ENCODE measurements at places on chromosomes 1 and 21.

DNA sequence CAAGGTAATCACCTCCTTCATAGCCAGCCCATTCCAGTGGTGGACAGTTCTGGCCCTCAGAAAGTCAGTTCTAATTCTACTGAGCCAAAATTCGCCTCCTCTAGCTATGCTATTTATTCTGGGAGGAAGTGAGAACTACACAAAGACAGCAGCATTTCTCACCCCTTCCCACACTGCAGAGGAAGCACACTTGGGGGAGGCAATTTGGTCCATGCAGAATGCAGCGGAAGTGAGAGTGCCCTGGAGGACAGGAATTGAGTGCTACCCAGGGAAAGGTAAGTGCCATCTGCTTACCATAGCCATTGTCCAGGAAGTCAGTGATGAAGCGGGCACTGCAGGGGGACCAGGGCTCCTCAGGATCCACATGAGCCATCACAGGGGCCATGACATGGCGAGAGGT lies 3.7 kb downstream of the ADAMTS4 start:
- no peak for DNase-seq

DNA sequence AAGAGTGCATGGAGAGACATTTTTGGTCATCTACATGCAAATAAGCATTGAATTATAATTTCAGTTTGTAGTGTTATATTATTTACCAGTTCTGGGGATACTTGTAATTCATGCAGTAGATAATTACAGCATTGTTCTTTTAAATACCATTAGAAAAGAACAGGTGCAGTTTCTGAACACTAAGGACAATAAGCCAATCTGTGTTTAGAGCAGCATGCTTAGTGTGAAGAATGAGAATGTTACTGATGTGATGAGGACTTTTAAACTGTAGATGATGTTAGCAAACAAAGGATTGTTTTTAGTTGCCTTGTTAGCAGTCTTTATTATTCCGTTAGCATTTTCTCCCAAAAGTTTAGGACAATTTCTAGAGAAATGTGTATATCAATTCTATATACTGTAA lies 348.3 kb downstream of the BRINP3 start:
- DNase-seq = no peak

DNA sequence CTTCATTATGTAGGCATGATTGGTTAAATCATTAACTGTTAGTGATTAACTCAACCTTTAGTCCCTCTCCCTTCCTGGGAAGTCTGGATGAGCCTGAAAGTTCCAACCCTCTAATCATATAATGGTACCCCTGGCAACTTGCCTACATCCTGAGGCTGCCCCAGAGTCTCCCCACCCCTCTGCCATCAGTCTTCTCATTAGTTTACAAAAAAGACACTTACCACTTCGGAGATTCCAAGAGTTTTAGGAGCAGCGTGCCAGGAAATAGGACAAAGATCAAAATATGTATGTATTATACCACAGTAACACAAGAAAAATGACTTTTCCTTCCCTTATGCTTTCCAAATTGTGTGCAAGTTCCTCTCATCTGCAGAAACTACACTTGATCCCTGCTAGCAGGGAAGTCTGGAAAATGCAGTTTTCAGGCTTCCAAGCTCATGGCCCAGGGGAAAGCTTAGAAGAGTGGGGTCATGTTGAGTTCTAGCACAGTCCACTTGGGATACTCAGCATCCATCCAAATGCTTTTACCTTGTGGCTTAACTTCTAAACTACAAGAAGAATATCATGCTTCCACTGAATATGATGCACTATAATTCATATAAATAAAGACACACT lies 64.6 kb upstream of the PPIH start:
- DNase-seq = no peak

- DNase-seq = no peak
These were observed 69.9 kb downstream of the ZC3H11B start for GRCh38 chr1:219542828-219543518.

DNA sequence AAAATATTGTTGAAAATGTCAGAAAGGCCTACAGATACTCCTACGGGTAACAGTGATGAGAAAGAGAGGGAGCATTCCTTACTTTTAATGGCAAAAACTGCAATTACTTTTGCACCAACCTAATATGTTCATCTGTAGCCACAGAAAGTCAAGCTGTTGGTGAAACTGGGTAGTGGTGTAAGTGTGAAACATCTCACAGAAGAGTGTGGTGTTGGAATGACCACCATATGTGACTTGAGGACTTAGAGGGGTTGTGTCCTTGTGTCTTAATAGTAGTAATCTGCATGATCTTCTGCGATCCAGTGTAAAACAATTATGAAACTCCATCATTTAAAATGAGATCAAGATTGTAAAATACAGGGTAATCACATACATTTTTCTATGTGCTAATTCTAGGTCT lies 320.7 kb downstream of the ADGRL2 start:
- no peak for DNase-seq

- peak; percentile 71 for DNase-seq
These were observed 485 bp downstream of the SIPA1L2 start for GRCh38 chr1:232629250-232630046.

DNA sequence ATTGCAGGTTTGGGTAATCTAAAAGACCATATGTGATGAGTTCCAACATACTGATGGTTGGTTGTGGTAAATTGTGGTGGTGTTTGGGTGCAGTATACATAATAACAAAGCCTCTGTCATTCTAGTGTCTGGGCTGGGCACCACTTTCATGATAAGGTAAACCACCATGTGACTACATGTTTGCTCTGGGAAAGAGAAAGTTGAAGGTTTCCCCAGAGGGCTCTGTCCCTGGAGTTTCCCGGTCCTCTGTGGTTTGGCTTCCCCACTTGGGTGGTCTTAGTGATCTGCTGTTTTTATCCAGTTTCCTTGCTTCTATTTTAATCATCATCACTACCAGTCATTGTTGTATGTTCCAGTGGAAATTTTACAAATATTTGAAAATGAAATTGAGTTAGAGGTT lies 55.9 kb upstream of the TSPAN2 start:
- no peak for DNase-seq

- no peak for DNase-seq
These were observed 11.1 kb downstream of the ECE1 start for GRCh38 chr1:21278860-21279845.

- no peak for DNase-seq
These were observed 8.4 kb downstream of the LUZP1 start for GRCh38 chr1:23159963-23160877.

DNA sequence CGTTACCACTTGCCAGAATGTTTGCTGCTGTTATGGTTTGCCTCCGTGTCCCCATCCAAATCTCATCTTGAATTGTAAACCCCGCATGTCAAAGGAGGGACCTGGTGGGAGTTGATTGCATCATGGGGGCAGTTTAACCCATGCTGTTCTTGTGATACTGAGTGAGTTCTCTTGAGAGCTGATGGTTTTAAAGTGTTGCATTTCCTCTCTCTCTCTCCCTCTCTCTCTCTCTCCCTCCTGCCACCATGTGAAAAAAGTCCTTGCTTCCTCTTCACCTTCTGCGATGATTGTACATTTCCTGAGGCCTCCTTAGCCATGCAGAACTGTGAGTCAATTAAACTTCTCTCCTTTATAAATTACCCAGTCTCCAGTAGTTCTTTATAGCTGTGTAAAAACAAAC lies 44.4 kb downstream of the CFHR5 start:
- DNase-seq = no peak

DNA sequence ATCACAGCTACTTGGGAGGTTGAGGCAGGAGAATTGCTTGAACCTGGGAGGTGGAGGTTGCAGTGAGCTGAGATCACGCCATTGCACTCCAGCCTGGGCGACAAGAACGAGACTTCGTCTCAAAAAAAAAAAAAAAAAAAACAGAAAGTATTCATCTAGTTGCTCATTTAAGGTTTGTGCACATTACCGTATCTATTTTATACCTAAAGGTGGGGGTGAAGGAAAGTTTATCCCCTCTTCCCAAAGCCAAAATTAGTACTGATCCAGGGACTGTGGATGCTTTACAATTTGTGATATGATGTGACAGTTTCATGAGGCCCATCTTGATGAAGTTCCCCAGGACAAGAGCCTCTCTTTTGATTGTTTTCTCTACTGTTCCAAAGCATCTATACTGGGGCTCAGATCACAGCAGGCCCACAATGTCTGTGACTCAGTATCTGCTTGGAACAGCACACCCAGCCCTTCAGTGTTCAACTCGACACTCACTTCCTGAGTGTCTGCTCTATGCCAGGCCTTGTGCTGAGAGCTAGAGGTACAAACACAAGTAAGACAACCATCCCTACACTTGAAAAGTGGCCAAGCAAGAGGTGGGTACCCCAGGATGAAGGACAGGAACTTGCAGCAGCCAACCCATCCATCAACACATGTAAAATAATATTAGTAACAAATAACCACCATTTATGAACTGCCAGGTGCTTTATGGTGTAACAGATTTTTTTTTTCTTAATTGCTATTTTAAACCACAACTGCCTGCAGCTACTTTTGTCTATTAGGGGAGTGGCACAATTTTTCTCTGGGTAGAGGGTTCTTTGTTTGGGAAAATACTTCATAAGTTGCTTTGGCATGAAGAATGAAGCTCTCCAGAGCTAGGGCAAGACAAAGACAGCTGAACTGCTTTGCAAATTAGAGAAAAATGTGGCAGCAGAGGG lies 29.0 kb upstream of the KHDRBS1 start:
- DNase-seq = no peak

DNA sequence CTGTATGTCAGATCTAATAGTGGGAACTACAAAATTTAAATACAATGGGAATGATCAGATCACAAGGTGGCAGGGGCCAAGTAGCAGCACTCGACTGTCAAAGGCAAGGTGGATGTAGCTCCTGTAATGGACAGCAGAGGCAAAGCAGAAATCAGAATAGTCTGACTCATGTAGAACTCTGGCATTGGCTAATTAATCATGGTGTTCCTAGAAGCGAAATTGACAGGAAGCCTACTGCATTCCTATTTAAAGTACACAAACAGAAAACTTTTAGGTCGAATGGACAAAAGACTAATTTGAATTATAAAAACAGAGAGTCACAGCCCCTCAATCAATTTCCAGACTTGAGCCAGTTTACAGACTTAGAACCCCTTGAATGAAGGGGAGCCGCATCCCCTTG lies 17.4 kb upstream of the IL12RB2 start:
- DNase-seq = no peak

GRCh38 chr1:233078396-233078795 lies 128.0 kb downstream of the NTPCR start:
- DNase-seq = no peak

DNA sequence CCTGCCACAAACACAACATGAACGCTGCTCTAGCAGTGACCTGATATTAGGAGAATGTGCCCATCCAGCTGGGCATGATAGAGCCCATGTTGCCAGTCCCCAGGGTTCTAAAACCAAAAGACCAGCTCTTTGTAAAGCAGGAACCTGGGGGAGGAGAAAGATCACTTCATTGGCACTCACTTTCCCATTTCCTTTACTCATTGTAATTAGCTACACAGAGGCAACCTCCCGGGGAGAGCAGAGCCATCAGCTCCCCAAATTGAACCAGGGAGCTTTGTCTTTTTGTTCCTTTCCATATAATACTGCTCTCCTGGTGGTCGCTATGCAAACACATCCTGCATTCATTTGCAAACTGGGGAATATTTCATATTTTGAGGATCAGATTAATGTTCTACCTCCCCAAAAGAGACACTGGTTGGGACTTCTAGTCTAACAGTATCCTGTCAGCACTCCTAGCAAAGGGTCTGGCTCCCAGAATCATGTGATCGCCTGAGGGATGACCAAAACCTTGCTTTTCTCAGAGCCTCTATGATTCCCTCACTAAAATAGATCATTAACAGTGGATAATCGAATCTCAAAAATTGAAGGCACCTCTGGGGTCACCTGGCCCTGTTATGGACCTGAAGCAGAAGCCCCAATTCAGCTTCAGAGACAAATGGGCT lies 76.7 kb upstream of the CD1D start:
- DNase-seq = no peak

GRCh38 chr21:15289896-15290841 lies 225.4 kb upstream of the NRIP1 start:
- DNase-seq = peak; percentile 51

DNA sequence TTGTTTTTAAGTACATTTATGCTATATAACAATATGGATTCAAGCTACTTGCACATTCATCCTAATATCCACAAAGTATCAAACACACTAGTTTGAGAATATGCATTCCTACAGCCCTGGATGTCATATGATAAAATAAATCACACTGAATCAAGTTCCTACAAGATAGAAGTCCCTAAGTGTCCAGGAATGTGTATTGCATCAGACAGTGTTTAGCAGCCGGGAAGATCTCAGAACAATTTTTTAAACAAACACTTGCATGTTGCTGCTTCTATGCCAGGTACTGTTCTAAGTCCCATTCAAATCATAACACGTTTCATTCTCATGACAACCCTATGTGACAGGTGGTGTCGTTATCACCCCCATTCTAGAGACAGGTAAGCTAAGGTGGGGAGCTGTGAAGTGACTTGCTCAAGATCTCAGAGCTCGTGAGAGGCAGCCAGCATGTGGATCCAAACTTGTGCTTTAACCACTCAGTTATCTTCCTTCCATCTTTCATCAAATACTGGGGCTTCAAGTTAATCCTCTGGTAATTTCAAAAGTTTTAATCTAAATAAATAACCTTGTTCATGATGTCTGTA lies 68.3 kb upstream of the KIF26B start:
- no peak for DNase-seq

- DNase-seq = no peak
These were observed 85.4 kb downstream of the TBX15 start for GRCh38 chr1:118902711-118903191.

DNA sequence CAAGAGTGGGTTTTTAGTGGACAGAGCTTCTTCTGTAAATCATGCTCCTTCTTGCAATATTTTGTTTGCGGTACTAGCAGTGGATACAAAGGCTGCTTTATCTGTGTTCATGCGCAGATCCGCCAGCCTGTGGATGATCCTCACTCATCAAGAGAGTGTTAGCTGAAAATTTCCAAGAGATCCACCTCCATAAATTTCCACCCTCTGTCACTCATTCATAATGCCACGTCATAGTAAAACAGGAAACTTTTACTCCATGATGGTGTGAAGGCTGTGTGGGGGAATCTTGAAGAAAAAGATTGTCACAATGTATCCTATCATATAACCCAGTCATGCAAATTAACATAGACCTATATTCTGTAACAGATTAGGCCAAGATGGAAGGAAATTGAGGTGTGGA lies 4.4 kb upstream of the MAPKAPK2 start:
- DNase-seq = no peak

- DNase-seq = no peak
These were observed 367.4 kb downstream of the RPS6KC1 start for GRCh38 chr1:213418268-213419071.

DNA sequence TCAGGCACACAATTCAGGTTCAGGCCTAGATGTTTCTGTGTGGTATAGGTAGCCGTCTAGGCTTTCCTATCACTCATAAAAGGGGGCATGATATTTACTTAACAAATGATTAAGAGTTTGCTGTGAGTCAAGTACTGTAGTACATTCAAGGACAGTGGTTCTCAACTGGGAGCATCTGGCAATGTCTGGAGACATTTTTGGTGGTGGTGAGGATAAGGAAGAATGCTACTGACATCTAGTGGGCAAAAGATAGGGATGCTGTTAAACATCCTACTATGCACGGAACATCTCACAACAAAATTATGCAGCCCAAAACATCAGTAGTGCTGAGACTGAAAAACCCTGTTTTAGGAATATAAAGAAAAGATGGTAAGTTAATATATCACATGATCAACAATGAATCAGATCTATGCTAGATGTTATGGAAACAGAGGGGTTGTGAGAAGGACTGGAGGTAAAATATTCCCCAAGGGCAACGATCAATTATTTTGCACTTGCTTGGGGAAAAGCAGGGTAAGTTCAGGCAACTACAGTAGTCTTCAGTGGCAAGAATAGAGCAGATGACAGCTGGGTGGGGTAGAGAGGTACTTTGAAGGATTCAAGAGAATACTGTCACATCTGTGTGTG lies 4.9 kb downstream of the DNTTIP2 start:
- DNase-seq = no peak

Data from left ventricle myocardium superior (tissue), 1 donor.